ENCODE measurements at places on chromosomes 1 and 21.

DNA sequence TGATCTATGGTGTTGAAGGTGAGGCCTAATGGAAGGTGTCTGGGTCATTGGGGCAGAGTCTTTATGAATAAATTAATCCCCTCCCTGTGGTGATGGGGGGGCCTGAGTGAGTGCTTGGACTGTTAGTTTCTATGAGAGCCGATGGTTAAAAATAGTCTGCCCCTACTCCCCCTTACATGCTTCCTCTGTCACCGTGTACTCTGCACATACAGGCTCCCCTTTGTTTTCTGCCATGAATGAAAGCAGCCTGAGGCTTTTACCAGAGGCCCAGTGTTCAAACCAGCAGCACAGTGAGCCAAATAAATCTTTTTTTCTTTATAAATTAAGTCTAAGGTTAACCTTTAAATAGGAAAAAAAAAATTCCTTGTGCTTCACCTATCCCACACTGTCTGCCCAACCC lies 657.0 kb downstream of the AMY1C start:
- DNase-seq: no peak

GRCh38 chr1:87330057-87330884 lies 1.6 kb downstream of the LMO4 start:
- DNase-seq: peak; percentile 72

DNA sequence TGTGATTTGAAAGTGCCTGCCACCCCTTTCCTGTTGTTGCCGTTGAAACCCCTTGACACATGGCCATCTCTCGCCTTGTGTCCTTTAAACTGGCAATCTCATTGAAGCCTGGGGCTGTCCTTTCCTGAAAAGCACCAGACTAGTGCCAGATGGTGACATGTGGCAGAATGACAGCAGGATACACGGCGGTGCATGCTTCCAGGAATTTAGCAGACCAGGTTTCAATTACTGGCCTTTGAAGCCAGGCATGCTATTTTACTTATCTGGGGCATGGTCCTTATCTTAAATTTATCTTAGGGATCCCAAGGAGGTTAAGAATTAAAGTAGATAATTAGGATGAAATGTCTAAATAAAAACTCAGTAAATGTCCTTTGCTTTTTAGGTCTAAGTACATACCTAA lies 15.2 kb downstream of the PLPPR4 start:
- DNase-seq: no peak

- DNase-seq: no peak
Observed at GRCh38 chr1:43464681-43465504, 11.2 kb upstream of the HYI start.

DNA sequence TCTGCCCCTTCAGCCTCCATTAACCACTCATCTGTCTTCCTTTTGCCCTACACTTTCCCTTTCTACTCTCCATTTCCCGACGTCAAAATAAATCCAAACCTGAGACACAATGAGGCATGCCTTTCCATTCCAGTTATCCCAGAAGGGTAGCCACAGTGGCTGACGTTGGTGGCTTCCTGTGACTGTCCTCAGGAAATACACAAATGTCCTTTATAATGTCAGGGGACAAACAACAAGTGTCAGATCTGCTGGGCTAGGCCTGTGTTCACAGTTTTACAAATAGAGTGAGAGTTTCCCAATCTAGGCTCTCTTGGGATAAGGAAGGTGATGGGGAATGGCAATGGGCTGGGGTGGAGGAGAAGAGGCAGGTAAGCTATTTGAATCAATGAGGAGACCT lies 135.3 kb downstream of the BRINP2 start:
- DNase-seq: no peak

GRCh38 chr1:115262886-115263285 lies 75.2 kb downstream of the NGF start:
- no peak for DNase-seq

DNA sequence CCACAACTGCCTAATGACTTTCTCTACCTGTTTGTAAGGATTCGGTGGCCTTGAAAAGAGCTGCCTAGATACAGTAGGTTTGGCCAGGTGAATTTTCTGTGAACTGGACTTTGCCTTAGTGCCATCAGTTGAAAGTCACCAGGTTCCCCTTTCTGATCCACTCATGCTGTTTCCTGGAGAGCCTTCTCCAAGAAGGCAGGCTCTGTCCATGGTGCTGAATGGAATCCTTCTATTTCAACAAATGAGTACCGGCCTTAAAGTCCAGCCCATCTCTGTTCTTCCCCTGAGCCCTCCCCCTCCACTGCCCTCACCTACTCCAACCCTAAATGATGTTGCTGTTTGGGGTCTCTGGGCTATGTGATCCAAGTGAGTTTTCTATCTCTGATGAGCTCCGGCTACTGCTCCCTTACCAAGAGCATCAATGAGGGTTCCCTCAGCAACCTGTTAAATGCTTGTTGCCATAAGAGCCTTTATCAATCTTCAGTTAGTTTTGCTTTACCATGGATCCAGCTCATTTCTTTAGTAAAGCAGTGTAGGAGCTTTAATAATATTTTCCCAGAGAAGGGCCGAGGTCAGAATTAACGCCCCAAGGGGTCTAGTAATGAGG lies 500.4 kb downstream of the PTPRU start:
- peak; percentile 81 for DNase-seq

DNA sequence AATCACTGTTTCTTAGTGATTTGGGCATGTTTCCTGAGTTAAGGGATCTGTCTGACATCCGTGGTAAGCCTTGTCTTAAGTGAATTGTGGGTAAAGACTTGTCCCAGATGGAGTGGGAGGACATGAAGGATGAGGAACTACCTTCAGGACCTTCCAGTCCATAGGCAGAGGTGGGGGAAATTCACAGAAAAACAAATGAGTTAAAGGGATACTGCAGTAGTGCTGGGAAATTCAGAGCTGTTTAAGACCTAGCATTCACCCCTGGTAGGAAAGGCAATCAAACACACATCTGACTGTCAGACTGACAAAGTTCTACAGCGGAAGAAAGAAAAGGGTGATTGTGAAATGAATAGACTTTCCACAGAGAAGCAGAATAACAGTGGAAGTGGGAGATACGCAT lies 3.0 kb downstream of the GNAT2 start:
- DNase-seq: no peak

GRCh38 chr1:39081271-39082009 lies 55.3 kb downstream of the NDUFS5 start:
- peak; percentile 68 for DNase-seq

- DNase-seq: no peak
Observed at GRCh38 chr1:4079815-4080214, 179.7 kb upstream of the C1orf174 start.

DNA sequence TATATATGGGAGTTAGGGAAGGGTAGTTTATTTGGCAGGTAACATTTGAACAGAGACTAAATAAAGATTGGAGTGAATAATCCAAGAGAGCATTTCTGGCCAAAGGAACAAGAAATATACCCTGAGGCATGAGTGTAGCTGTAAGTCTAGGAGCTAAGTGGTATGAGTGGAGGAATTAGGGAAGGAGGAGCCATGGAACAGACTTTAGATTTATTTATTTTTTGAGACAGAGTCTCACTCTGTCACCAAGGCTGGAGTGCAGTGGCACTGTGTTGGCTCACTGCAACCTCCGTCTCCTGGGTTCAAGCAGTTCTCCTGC lies 18.4 kb downstream of the CAPZA1 start:
- no peak for DNase-seq

DNA sequence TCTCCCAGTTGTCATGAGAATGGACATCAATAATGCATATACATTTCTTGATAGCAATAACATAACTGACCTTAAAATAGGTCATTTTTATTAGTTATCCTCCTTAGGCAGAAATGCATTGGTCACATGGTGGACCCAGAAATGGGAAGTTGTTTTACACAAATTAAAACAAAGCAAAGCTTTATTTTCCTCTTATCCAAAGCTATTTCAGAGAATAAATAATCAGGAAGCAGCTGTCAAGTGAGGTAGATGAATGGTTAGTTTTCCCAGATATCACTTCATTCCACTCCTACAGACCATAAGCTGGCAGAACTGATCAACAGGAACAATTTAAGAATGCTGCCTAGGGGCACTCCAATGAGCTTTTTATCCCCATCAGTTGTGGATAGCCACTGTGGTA lies 16.0 kb upstream of the OLIG1 start:
- no peak for DNase-seq

GRCh38 chr1:55127827-55128343 lies 87.3 kb downstream of the USP24 start:
- DNase-seq: peak; percentile 51

DNA sequence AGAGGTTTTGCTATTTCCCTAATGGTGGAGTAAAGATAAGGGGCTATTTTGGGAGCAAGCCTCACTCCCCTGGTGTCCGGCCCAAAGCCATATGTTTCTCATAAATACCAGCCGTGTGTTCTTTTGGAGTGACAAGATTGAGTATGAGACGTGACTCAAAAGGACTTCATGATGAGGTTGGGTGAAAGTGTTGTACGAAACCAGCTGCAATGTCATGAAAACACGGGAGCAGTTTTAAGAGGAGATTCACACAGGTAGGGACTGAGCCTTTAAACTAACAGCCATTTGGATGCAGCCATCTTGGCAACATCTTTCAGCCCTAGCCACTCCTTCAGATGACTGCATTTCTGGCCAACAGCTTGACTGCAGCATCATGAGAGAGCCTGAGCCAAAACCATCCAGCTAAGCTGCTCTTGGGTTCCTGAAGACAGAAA lies 532.3 kb upstream of the USP24 start:
- DNase-seq: no peak

GRCh38 chr1:158043232-158043631 lies 49.8 kb downstream of the KIRREL1 start:
- peak; percentile 6 for DNase-seq

DNA sequence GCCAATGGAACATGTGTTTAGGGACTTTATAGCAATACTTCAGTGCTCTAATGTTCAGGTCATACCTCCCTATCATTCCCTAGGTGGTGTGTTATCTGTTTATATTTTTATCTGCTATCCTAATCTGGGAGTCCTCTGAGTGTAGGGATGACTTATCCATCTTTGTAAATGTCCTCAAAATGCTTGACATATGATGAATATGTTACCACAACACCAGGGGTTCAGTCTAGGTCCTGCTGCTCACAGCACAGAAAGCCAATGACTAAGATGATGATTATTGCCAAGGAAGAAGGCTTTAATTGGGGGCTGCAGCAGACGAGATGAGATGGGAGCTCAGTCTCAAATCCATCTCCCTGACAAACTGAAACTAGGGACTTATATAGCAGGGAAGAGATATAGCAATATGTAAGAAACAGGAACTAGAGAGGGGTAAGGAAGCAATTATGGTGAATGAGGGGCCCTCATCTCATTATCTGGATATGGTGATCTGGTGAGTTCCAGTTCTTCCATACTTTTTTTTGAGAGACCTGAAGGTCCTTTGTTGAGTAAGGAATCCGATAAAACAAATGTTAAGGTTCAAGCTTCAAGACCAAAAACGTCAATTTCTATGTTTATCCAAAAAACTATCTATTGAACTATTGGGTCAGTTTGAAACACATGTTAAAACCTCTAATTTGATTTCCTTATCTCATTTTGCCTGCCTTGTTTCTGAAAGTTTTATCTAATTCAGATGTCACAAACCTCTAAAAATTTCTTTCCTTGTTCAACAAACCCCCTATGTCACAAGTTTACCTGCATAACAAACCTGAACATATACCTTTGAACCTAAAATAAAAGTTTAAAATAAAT lies 256.7 kb upstream of the CACYBP start:
- DNase-seq: peak; percentile 31

DNA sequence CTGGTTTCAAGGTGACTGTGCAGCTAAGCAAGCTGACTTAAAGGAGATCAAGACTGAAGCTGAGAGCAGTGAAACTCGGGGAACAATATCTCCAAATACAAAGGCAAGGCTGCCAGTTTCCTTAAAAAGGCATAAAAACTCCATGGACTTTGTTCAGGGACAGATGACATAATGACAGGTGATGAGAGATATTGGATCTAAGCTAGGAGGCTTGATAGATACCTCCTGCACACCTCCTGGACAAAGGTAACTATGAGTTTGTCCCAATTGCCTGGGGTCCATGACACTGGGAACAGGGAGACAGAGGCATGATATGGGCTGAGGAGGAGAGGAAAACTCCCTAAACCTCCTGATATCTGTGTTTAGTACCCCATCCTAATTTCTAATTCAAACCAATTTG lies 55.2 kb downstream of the PRKAB2 start:
- DNase-seq: no peak

GRCh38 chr1:78104322-78104721 lies 58.6 kb downstream of the GIPC2 start:
- DNase-seq: no peak

- no peak for DNase-seq
Observed at GRCh38 chr1:92409946-92410549, 76.7 kb downstream of the GFI1 start.

DNA sequence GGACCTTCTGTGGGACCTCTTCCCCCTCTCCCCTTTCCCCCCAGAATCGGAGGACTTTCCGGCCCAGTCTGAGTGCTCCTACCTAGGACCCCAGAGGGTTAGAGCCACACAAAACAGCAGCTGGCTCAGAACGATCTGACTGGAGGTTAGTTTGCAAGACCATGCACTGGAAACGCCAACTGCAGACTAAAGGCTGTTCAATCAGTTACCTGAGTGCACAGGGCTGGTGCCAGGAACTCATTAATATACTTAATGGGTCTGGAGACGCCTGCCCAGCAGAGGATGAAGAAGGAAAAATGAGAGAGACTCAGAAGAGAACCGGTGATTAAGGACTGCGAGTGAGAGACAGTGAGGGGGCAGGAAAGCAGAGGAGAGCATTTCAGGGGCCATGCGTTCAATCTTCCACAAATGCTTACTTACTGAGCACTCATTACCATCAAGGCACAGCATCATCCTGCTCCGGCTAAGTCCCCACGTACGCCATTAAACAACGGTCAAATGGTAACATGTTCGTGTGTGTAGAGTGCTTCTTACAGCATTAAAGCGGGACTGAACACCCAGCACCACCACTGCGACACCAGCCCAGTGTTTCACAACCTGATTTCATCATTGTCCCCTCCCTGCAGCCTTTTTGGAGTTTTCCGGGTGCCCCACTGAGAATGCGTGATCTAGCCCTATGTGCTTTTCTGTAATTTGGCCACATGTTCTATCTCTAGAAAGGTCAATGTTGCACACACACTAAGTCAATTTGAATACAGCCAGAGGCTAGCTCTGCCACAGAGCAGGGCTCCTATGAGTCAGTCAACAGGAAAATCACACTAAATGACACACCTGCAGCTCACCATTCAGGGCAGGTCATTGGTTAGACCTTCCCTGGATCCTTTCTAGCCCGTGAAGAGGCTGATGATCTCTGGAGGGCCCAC lies 7.6 kb downstream of the ENO1 start:
- DNase-seq: no peak
